Muscle of arm (tissue), 14 donors: ENCODE measurements at places on chromosomes 6 and 20. TPM values are rescaled to one million over a fixed set of nuclear protein-coding genes. Genes with fewer than 3 reads are reported as not detected.

The CST5 gene
- not detected for polyA plus RNA-seq

The HLA-DPB1 gene
- not detected for polyA plus RNA-seq

The BTNL2 gene
- 0.85 TPM for polyA plus RNA-seq

The BCAS1 gene
- polyA plus RNA-seq, result 14.6 TPM

The ARMC2 gene
- 7.0 TPM for polyA plus RNA-seq

The TULP1 gene
- 0.76 TPM for polyA plus RNA-seq

GRCh38 chr6:5435449-5435848 lies 174.1 kb downstream of the FARS2 start:
- no peak for DNase-seq

- DNase-seq, result no peak
Measured at GRCh38 chr6:54846857-54847674, 495 bp downstream of the FAM83B start.

DNA sequence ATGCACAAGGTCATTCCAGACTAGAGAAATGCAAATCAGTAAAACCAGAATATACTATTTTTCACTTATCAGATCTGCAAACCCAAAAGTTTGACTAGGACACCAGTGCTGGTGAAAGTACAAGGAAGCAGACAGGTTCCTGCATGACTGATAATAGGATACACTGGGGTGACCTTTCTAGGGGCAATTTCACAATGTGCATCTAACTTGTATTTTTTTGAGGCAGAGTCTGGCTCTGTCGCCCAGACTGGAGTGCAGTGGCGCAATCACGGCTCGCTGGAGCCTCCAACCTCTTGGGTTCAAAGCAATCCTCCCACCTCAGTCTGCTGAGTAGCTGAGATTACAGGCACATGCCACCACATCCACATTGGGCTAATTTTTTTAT lies 11.4 kb downstream of the COMMD7 start:
- no peak for DNase-seq

DNA sequence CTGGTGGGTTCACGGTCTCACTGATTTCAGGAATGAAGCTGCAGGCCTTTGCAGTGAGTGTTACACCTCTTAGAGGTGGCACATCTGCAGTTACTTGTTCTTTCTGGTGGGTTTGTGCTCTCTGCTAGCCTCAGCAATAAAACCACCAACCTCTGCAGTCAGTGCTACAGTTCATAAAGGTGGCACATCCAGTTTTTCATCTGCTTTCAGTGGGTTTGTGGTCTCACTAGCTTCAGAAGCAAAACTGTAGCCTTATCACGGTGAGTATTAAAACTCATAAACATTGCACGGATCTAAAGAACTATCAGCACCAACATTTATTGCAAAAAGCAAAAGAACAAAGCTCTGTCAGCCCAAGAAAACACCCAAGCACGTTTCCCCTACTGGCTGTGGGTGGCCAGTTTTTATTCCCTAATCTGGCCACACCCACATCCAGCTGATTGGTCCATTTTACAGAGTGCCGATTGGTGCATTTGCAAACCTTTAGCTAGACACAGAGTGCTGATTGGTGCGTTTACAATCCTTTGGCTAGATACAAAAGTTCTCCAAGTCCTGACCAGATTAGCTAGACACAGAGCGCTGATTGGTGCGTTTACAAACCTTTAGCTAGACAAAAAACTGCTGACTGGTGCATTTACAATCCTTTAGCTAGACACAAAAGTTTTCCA lies 3.4 kb upstream of the TMEM14C start:
- DNase-seq, result peak; percentile 5

GRCh38 chr6:139126255-139126654 lies 8.6 kb upstream of the HECA start:
- no peak for DNase-seq

DNA sequence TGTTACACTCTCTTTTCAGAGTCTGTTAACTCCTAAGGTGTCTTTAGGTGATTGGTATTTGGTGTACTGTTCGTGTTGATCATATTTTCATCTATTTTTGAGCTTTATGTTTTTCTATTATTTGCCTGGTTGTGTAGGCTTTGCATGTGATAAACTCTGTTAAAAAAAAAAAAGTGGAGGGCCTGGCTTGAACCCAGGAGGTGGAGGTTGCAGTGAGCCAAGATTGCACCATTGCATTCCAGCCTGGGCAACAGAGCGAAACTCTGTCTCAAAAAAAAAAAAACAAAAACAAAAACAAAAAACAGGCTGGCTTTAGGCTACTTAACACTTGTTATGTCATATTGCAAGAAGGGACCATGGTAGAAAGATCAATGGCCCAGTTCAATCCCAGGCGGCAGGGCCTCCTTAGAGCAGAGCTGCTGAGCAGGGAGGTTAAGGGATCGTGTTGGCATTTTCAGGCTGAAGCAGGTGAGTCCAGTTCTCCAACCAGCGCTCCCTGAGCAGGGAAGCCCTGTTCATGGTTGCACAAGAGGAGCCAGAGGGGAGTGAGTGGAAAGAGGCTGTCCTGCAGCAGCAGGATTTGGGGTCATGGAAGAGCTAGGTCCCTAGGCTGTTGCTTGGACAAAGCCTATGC lies 8.5 kb downstream of the PYGB start:
- no peak for DNase-seq
